ENCODE measurements at places on chromosomes 12 and 14.
A peak's percentile ranks its signal among the peaks of the same experiment; 100 is the strongest.

DNA sequence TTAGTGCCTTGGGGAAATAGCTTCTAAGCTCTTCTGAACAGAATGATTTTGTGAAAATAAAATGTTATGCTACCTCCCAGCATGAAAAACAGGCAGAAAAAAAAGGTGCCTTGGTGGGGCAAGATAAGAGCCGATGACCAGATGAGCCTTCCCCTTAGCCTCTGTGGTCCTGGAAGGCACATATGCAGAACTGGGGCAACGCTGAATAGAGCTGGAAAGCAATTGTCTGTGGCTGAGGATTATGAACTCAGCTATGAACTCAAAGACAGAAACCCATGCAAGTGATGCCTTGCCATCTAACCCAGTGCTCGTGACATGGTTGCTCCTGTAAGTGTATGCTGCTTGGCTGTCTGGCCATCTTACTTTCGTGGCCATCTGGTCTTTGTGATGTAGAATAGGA is 128.5 kb upstream of the FRMD6 start:
- DNase-seq: no peak

GRCh38 chr14:38705220-38705619 is 397.8 kb downstream of the SEC23A start:
- DNase-seq: no peak

- no peak for DNase-seq
Observed at GRCh38 chr12:57548013-57548315, 972 bp upstream of the DCTN2 start.

DNA sequence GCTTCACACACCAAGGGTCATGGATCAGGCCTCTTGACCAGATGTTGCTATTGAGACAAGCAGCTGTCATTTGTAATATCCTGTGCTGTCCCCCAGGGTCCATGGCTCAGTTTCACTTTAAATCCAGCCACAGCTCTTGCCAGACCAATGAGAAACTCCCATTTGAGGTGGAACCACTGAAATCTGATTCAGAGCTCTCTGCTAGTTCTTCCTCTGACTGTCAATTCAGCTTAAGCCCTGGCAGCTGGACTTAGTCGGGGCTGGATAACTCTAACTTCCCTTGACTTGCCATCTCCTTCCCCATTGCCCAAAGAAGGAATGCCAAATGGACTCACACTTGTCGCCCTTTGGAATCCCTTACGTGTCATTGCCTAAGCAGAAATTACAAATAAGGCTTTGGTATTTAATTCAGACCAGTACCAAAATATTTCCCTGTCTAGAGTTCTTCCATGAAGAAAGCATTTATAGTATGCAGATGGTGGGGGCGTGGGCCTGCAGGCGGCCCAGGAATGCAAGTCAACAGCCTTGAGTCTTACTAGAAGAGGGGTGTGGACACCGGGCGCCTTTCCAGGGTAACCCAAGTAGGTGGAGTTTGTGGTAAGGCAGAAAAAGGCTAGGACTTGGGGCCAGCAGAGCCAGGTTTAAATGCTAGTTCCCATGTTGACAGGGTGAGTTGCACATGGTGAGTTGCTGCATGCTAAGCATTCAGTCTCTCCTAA is 96.9 kb upstream of the TMPO start:
- DNase-seq: peak; percentile 94

DNA sequence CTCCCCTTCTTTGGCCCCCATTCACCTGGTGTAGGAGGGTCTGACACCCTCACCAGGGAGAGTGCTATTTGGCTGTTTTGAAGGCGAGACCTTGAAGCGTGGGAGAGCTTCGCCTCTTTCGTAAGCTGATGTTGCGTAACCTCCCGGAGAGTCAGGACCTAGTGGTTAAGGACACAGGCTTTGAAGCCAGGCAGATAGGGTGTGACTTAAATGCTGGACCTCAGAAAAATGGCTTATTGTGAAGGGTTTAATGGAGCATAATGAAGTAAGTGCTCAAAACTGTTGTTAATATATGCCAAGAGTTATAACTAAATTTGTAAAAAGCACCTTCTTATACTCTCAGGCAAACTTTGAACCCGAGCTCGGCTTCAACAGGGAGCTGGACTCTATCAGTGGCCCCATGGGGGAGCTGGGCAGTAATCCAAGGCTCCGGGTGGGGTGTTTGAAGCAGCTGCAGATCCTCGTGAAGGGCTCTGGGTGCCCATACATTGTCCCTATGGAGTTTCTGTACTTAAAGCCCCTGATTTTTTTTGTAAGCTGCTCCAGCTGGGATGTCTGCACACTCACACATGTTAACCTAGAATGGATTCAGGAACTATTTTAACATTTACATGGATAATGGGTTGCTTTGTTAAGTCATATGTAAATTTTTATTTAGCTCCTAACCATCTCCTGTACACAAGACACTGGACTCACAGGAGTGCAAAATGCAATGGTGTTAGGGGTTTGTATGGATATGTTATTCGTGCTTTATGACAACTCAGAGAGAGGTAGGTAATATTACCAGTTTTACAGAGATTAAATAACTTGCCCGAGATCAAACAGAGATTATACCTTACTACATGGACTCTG is 26.0 kb downstream of the PPFIBP1 start:
- DNase-seq: peak; percentile 99

DNA sequence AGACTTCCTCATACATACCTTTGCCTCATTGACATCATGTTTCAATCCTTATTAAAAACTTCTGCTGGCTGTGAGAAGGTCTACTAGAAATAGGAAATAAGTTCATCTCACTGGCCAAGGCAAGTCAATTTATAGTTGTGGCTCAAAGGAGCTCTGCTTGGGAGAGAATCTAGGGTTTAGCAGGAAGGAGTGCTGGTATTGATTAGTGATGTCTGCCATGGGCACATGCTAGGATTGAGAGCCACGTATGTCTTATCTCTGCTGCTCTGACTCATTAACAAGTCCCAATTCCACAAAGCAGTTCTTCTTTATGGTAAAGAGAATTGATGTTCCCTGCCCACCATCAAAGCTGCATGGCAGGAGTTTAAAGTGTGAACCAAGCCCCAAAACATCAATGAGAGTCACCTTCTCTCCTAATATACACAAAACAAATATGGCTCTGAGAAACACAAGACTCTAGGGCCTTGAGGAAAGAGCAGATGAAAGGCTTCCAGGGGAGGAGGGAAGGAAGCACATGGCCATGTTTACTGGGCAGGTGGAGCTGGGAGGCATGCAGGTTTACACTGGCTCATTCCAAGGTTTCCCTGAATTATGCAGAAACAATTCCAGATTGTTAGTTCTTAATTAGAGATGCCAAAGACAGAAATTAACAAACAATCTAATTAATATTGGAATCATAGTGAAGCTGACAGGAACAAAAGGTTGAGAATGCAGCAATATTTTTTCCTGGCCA is 931.9 kb upstream of the TMEM132C start:
- peak; percentile 6 for DNase-seq

GRCh38 chr12:76633415-76633814 is 73.8 kb upstream of the OSBPL8 start:
- DNase-seq: no peak

- DNase-seq: no peak
Observed at GRCh38 chr12:6928703-6929407, 1.1 kb downstream of the ATN1 start.

DNA sequence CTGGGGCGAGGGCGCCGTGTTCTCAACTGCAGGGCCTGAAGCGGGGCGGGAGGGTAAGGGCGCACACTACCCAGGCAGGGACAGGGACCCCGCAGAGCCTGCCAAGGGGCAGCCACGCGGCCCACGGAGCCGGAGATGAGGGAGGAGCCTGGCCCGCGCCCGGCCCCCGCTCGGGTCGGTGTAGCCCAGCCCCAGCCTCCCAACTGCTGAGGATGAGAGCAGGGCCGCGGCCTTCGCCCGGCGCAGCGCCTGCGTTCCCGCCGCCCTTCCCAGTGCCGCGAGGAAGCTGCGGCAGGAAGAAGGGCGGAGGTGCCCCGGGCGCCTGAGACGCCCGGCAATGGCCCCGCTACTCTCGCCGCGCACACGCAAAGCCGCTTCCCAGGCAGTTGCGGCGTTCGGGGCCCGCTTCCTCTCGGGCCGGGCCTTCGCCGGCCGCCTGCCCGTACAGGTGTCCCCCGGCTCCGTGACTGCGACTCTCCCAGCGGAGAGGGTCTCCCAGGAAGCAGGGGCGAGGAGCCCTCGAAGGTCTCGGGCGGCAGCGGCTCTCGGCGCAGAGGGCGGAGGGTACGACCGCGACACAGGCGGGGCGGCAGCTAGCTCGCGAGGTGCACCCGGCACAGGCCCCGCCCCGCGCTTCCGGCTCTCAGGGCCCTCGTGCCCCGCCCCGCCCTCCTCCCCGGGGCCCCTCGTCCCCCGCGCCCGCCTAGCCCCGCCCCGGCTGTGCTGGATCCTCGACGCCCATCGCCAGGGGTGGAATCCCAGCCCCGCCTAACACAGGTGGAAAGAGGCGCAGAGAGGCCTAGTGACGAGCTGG is 24.8 kb upstream of the YY1 start:
- peak; percentile 38 for DNase-seq

DNA sequence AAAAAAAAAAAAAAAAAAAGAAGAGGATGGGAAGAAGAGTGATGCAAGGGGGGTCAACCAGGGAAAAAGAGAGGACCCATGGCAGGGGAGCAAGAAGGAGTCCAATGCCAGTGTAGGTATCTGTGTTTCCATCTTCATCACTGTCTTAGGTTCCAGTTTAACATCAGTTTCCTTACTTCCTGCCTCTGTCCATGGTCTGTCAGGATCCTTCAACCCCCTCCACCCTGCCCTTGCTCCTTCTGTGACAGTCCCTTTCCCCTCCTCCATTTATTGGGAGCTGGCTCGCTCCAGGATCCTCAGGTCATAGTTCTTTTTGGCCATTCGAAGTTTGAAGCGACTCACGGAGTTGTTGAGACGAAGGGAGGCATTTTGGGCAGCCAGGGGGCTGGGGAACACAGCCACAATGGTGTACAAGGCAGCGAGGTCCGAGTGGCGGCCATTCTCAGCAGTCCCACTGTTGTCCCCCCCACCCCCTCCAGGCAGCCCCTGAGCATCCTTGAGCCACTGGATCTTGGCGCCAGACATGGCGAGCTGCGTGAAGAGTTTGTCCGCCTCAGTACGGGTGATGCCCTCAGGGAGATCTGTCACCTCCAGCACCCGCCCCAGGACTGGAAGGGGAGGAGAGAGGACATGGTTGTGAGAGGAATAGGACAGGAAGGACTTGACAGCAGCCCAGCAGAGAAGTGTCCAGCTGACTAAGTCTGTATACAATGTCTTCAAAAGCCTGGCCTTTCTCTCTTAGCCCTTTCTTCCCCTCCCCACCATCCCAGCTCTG is 3.7 kb upstream of the STAC3 start:
- DNase-seq: no peak

GRCh38 chr12:49651855-49652254 is 28.5 kb downstream of the PRPF40B start:
- DNase-seq: no peak

DNA sequence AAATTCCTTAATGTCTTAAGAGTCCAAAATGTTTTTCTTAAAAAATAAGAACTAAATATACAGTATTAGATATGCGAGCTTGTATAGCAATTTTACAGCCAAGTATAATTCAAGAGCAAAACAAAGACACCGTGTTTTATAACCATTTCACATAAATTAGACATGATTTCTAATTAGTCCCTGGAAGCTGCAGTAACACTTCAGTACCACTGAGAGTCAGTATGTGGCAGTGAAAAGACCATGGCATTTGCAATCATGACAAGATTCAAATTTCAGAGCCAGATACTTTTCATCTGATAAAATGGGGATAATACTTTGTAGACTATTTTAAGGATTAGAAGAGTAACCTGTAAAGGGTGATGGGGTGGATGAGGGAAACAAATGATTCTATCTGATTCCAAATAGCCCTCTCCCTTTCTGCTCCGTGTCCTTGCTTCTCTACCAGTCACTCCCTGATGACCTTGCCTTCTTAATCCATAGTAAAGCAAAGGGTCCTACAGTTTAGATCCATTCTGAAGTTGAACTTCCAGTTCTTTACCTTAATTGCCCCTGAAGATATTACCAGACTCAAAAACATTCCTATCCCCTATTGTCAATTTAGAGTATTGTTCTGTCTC is 145.4 kb upstream of the ABCD2 start:
- peak; percentile 61 for DNase-seq

GRCh38 chr12:45259675-45260074 is 43.8 kb downstream of the ANO6 start:
- peak; percentile 72 for DNase-seq

GRCh38 chr12:32322354-32322753 is 77.0 kb upstream of the FGD4 start:
- no peak for DNase-seq

DNA sequence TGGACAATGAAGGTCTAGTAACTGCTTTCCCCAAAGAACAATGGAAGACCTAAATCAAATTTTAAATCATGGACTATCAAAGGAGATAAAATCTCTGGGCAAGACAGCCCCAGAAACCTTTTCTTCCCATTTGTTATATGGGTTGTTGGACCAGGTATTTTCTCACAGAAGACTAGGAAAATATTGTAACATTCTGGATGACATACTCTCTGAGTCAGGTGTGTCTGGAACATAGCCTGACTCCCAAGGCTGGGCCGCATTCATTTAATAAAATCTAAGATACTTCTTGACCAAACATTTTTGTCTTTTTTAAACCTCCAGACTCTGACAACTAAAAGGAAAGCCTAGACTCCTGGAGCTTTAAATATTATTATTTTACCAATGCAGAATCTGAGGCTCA is 87.9 kb downstream of the ATP23 start:
- DNase-seq: no peak

DNA sequence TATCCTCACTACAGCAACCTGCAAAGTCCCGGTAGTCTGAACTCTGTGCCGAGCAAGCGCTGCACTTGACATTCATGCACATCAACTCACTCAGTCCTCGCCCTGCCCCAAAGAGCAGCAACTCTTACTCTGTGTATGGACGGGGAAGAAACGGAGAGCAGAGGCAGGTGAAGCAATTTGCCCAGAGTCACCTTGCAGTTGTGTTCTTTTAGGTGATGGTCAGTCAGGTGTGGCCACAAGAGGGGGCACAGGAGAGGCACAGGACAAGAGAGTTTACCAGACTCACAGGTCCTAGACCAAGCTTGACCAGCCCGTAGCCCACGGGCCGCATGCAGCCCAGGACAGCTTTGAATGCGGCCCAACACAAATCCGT is 39.1 kb downstream of the TSPAN11 start:
- DNase-seq: no peak

DNA sequence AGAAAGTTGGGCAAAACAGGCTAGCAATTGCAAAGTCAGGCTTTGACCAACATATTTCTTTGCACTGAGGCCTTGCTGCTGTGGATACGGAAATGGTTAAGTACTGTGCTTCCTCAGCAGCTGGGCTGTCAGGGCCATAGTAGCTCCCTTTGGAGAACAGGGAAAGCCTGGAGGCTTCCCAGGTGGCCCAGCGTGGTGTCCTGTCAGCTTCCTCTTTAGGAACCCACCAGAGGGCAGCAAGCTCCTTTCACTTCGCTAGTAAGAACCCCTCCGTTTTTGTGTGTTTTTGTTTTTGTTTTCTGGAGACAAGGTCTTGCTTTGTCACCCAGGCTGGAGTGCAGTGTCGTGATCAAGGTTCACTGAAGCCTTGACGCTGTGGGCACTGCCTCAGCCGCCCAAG is 1.7 kb upstream of the CFAP251 start:
- DNase-seq: peak; percentile 56

GRCh38 chr14:23043145-23043544 is 1.1 kb downstream of the PSMB11 start:
- no peak for DNase-seq

- no peak for DNase-seq
Observed at GRCh38 chr12:124713041-124713435, 145.6 kb upstream of the NCOR2 start.

All from fibroblast of mammary gland (primary cell).